Skeletal muscle tissue (tissue), 5 donors: ENCODE measurements at places on chromosomes 7 and 10. TPM values are rescaled to one million over a fixed set of nuclear protein-coding genes. Genes with fewer than 3 reads are reported as not detected.

SAP25 gene
- not detected for total RNA-seq

PDE1C gene
- total RNA-seq = 2.1 TPM

SMIM30 gene
- 38.6 TPM for total RNA-seq

PPP1R17 gene
- total RNA-seq = not detected

OR6V1 gene
- total RNA-seq = not detected

IL2RA gene
- total RNA-seq = not detected

TWIST1 gene
- 12.0 TPM for total RNA-seq

EN2 gene
- under 0.01 TPM for total RNA-seq

C10orf53 gene
- total RNA-seq = not detected

FGF8 gene
- 0.52 TPM for total RNA-seq

IL6 gene
- not detected for total RNA-seq

FAM149B1 gene
- 16.2 TPM for total RNA-seq

GFRA1 gene
- 24.0 TPM for total RNA-seq

POT1 gene
- total RNA-seq = 50.1 TPM

MLXIPL gene
- total RNA-seq = 1.6 TPM

ZPBP gene
- total RNA-seq = not detected

RNF133 gene
- 1.0 TPM for total RNA-seq

SHTN1 gene
- 1.6 TPM for total RNA-seq

SORCS3 gene
- total RNA-seq = 0.52 TPM

NUTM2B gene
- total RNA-seq = 1.0 TPM

RSBN1L gene
- total RNA-seq = 24.0 TPM

NRF1 gene
- 17.2 TPM for total RNA-seq

LEP gene
- total RNA-seq = under 0.01 TPM

MGMT gene
- total RNA-seq = 29.7 TPM

GDF10 gene
- total RNA-seq = 1.0 TPM

HOXA7 gene
- 1.6 TPM for total RNA-seq

CXCL12 gene
- 83.5 TPM for total RNA-seq
